ENCODE measurements at places on chromosomes 6 and 20.

GRCh38 chr6:2739335-2739734 is 11.4 kb downstream of the MYLK4 start:
- no peak for DNase-seq

DNA sequence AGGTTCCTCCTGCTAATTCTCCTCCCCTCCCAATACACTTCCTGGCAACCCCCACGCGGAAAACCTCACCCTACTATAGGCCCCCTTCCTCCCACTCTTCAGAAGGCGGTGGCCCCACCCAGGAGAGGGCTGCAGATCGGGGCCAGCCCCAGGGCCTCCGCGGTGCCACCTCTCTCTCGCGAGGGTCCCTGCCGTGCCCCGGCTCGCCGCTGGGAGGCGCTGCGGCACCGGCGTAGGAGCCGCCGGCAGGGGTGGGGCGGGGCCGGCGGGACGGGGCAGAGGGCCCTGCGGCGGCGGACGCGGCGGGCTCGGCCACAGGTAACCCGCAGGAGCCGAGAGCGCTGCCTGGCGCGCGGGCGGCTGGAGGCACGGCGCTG is at the start of gene ANKRD6:
ANKRD6 (plus strand) TSS at position 278 of the 377 bp plus-strand sequence. CDS start 133,825 bp downstream, outside the sequence.
- DNase-seq: peak; percentile 60

- no peak for DNase-seq
These were observed 3.1 kb downstream of the METTL24 start for GRCh38 chr6:110355022-110355421.

DNA sequence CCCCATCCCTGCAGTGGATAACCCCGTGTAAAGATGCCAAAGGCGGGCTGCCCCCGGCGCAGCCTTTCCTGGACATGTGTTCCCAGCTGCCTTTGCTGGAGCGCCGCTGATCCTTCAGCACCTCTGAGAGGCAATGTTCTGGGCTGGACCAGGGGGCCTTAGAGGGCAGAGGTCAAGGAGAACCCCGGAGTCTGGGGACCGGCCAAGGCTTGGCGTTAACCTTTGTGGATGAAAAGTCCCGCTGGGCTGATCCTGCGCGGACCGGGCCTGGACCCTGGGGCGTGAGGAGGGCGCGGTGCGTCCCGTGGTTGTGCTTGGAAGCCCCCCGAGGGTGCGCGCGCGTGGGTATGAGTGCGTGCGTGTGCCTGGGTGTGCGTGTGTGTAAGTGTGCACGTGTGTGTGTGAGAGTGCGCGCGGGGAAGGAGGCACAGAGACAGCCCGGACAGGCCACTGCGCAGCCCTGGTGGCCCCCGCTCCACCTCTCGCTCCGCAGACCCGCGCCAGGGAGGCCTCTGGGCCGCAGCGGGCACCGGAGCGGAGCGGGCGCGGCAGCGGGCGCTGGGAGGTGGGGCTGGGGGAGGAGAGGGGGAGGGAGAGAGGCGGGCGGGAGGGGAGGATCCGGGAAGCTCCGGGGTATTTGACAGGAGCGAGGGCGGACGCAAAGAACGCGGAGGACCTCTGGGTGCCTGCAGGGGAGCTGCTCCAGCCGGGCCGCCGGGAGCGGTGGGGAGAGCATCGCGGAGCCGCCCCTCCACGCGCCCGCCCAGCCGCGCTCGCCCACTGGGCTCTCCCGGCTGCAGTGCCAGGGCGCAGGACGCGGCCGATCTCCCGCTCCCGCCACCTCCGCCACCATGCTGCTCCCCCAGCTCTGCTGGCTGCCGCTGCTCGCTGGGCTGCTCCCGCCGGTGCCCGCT is at the start of gene SMOC2:
SMOC2 (plus strand) TSS at position 665 of the 914 bp plus-strand sequence; CDS start at position 852, 187 bp downstream.
- no peak for DNase-seq

DNA sequence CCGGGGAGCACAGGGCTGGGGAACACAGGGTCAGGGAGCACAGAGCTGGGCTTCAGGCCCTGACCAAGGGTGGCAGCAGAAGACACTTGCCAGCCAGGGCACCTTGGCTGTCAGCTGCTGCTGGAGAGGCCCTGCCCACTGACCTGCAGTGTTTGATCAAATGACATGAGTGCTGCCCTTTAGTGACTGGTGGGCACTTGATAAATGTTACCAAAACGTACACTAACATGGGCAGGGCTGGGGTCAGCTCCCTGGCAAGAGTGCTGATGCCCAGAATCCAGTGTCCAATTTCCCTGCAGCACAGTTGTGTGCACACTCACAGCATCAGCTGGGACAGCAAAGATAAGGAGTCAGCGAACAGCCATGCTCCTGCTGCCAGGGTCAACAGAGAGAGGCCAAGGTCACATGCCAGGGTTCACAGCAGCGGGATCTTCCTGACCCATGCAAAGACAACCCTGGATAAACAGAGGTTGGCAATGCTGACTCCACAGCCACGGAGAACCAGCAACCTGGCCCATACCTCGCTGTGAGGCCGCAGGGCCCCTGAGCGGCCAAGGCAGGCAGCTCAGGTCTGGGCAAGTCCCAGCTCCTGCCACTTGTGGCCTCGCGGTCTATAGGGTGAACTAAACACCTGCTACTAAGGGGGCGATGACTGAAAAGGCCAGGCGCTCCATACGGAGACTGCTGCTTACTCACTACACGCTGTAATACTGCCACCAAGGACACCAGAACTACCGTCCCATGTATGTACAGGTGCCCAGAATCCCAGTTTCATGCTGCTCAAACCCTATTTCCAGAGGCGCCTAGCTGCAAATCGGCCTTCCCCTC is 46.3 kb downstream of the NINL start:
- DNase-seq: no peak

DNA sequence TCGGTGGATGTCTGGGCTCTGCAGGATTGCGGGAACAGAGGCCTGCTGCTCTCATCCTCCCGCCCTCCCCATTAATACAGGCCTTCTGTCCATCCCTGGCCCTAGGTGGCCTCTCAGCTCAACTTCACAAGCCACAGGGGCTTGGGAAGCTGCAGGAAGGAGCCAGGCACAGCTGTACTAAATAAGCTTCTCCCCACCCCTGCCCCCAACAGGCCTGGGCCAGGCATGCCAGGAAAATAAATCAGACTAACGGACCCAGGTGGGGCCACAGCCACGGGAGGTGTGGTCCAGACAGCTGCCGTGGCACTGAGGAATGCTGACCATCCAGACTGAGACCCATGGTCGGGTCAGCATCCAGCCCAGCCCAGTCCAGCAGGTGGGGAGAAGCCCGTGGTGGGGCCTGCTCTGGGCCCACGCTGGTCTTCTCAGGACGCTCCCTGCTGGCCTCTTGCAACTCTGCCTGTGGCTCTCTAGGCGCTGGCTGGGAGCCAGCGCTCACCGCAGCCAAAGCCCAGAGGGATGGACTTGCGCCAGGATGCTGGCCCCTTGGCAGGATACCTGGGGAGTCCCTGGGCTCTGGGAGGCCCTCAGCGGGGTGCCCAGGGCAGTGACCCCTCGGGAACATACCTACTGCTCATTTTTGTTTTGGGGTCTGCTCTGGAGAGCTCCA is 8.6 kb upstream of the YTHDF1 start:
- DNase-seq: no peak

- no peak for DNase-seq
These were observed 23.6 kb downstream of the PGM3 start for GRCh38 chr6:83169511-83169910.

GRCh38 chr6:125793280-125793679 is 2.5 kb downstream of the NCOA7 start:
- no peak for DNase-seq

- DNase-seq: no peak
These were observed 868 bp downstream of the METTL24 start for GRCh38 chr6:110357298-110357663.

- DNase-seq: no peak
These were observed 123.8 kb downstream of the FAM83B start for GRCh38 chr6:54970337-54970736.

DNA sequence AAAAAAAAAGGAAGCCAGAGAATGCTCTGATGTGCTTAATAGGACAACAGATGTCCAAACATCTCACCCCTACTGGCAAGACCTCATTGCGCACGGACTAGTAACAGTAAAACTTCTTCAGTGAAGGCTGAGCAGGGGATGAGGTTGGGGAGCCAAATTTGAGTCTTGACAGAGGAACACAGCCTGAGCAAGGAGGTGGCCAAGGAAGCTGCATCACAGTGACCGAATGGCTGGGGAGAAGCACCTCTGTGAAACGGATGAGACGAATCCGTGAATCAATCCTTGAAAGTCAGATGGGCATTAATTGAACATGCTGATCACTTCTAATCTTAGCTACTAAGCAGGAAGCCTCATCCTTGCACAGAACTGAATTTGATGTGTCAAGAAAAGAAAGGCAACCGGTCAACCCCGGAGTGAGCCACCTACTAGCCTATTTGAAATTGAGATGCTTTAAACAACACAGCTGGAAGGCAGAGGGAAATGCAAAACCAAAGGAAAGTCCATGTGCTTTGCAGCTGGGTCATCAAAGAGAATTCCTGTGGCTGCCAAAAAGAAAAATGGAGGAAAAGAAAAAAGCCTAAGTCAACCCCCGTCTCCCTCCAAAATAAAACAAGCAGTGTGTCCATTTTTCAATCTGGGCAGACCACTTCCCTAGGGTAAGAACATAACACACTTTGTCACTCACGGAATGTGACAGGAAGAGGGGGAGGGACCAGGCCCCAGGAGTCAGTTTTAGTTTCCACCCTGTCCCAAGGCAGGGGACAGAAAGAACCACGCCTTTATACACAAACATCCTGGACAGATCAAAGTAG is 29.5 kb downstream of the PXDC1 start:
- DNase-seq: no peak

DNA sequence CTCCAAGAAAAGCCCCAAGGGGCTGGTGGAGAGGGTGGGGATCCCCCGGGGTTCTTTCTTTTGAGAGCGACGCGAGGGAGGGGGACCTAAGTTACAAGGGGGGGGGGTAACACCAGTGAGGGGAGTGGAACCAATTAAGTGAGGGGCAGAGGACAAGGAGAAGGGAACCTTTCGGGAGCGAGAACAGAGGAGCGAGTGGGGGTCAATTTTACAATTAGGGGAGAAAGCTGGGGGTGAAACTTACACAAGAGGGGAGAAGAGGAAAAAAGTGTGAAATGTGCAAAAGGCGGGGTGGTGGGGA is 548 bp downstream of the SALL4 start:
- no peak for DNase-seq

- no peak for DNase-seq
These were observed 17.9 kb upstream of the THEMIS start for GRCh38 chr6:127918506-127919427.

Measured in posterior cingulate gyrus (tissue), 11 donors.